ENCODE measurements at places on chromosomes 3 and 15. TPM values are rescaled to one million over a fixed set of nuclear protein-coding genes. Genes with fewer than 3 reads are reported as not detected.

Gene GLT8D1
- total RNA-seq: 29.2 TPM

Gene CCR5
- 0.22 TPM for total RNA-seq

Gene SHQ1
- total RNA-seq: 18.8 TPM

Gene BCL2A1
- 0.30 TPM for total RNA-seq

Gene SLCO2A1
- total RNA-seq: 18.0 TPM

DNA sequence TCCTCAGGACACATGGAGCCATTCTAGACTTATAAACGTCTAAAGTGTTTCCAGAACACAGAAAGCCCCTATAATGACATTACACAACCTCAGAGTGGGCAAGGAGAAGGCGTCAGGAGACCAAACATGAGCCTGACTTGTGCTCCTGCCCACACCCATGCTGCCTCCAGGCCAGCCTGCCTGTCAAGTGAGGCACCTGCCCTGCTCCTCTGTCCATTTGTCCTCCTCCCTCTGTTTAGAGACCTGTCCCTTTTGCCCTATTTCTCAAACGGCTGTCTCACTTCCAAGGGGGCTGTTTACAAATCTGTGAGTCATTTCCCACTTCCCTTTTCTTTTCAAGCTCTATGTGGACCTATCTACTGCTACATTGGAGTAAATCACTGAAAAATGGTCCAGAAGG lies 21.0 kb downstream of the ZDHHC3 start:
- no peak for DNase-seq

DNA sequence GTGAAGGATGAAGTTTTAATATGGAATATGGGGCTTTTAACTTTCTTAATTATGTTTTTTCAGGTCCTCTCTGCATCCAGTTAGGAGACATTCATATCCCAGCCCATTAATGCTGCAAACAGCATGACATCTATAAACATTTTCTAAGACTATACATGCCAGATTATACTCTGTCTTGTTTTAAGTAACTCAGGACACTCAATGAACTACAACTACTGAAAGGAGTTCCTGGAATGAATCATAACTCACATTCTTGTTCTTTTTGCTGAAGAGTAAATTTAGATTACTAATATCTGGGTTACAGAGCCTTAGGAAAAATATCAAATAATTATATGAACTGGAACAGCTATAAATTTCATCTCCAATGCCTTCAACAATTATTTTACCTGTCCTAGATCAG lies 167.4 kb downstream of the STAG1 start:
- DNase-seq: no peak

DNA sequence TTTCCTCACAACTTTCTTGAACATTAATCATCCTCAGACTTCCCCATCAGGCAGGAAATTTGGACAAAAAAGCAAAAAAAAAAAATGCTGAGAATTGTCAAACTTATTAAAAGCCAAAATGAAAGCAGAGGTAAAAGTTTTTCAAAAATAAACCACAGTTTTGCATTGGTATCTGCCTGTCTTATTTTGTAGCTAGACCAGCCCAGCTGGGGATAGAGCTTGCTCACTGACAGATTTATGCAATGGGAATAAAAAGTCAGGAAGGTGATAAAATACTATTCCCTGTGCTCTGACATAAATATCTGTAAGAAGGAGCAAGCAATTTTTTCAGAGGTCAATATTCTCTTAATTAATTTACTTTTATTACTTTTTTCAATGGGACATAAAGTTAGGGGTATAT lies 1006.7 kb upstream of the ALCAM start:
- no peak for DNase-seq

- no peak for DNase-seq
These were observed 58.1 kb downstream of the TM4SF4 start for GRCh38 chr3:149532489-149533180.
